Ovary (tissue), 10 donors: ENCODE measurements at places on chromosomes 1 and 21. TPM values are rescaled to one million over a fixed set of nuclear protein-coding genes. Genes with fewer than 3 reads are reported as not detected.

GRCh38 chr1:109307274-109308021 lies 637 bp upstream of the MYBPHL start:
- no peak for DNase-seq

Gene PLOD1
- 49.7 TPM for total RNA-seq

DNA sequence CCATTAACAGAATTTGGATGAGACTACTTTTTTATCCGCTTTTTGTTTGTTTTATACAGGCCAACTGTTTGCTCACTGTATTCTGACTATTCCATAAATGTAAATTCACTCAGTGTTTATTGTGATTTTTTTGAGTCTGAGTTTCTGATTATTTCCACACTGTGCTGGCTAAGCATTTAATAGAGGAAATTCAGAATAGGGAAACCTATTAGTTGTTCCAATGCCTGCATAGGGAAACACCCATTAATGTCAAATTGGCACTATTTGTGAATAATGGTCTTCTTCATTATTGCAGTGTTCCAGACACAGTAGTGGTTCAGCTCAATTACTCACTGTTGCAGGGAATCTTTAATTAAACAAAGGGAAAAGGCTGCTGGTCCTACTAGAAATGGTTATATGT lies 174.7 kb upstream of the SGIP1 start:
- no peak for DNase-seq

DNA sequence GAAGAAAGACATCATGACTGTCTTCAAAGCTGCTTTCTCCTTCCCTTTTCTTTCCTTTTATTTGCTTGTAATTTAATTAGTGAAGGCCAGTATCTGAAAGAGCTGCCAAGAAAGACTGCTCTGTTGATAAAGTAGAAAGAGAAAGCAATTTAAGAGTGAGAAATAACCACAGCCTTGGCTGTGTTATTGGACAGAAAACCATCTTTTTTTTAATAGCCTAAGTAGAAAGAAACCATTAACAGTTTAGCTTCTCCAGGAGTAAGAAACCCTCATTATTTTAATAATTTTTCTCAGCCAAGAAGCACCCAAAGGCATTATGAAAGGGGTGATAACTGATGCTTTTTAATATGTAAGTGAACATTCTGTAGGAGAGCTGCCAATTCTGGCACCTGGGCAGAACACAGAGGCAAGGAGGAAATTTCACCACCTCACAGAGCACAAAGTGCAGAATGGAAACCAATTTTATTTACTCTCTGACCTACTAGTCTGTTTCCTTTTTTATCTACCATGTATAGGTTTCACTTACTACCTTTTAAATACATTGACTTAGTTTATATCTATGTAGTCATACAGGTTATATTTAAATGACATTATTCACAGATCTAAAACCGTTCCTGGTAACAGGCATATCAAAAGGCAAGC lies 703.2 kb downstream of the MRPL39 start:
- no peak for DNase-seq

DNA sequence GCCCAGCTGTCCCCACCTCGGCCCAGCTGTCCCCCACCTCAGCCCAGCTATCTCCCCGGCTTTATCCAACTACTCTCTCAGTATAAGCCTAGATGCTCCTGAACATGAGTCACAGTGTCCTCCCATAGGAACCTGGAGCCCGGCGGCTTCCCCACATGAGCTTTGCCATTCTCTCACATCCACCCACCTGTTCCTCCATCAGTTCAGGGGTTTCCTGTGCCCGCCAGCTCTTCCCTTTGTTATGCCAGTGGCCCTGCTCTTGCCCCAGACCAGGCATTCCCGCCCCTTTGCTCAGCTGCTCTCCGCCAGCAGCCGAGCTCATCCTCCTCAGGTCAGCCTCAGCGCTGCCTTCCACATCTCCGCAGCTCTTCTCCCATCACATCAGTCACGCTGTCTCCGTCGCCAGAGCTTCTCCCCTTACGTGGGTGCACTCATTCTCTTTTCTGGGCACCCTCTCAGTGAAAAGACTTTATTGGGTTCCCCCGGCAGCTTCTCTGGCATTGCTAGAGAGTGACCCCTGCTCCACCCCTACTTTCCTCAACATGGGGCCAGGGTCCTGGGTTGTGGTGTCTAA lies 89.5 kb upstream of the CSF3R start:
- no peak for DNase-seq

DNA sequence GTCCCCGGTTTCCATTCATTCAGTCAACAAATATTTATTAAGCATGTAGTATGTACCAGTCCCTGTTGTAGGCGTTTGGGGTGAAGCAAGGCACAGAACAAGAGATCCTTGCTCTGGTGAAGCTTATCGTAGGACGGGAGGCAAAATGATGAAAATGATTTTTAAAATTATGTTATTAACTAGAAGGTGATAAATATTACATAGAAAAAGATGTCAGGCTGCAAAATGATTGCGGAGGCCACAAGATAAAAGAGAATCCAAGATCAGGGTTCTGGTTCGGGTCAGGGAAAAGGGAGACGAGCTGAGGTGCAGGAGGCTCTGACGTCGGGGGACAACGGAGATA lies 602 bp upstream of the CGN start:
- DNase-seq: no peak

DNA sequence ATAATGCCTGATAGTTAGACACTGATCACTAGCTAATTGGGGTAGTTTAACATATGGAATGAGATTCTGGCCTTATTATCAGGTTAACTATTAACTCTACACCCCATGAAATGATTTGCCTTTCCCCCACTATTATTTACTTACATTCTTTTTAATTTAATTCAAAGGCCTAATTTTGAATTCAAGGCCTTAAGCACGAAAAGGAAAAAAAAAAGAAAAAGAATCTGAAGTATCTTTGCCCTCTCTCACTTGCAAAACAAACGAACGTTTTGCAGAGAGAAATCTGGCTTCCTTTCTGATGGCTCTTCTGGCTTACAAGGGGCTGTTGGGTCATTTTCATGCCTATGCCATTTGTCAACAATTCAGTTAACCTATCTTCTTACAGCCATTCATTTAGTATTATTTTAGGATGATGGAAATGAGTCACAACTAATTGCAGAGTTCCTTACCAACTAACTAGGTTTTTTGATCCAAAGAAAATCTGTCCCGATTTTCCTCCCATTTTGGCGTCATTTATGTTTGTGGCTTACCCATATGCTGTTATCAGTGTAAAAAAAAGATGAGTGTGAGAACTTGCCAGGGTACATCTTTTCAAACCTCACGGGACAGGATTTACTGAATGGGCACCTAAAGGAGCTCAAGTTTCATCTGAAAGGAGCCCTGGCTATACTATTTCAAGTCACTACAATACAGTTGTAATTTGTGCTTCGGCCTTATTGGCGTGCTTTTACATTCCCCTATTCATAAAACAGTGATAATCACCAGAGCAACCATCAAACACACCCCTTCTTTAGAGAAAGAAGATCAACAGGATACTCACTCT lies 1.9 kb upstream of the ERRFI1 start:
- no peak for DNase-seq

Gene FCRL1
- not detected for total RNA-seq

- DNase-seq: peak; percentile 69
Measured at GRCh38 chr21:45974073-45975019, 7.2 kb upstream of the COL6A1 start.

- no peak for DNase-seq
Measured at GRCh38 chr1:206832352-206832880, 33.0 kb upstream of the IL20 start.

Gene MROH7
- total RNA-seq: 11.9 TPM
